AG04450 (cell line): ENCODE measurements at places on chromosomes 4 and X.

DNA sequence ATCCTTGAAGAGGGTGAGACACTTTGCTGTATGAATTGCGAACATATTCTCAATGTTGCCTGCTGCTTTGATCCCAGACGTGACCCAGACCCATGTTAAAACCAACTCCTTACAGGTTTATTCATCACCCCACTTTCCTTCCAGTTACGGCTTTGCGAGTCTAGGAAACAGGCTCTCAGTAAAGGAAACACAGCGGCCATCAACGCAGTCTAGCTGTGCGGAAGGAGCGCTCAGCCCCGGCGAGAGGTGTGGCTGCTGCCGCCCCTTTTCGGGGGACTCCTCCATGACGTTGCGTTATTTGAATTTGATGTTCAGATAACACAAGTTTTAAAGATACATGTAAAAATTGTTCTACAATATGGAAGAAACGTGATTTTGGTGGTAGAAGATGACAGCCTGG is 206.4 kb upstream of the FAT1 start:
- no peak for DNase-seq

GRCh38 chrX:74251006-74251930 is 52.7 kb upstream of the ZCCHC13 start:
- peak; percentile 38 for DNase-seq

DNA sequence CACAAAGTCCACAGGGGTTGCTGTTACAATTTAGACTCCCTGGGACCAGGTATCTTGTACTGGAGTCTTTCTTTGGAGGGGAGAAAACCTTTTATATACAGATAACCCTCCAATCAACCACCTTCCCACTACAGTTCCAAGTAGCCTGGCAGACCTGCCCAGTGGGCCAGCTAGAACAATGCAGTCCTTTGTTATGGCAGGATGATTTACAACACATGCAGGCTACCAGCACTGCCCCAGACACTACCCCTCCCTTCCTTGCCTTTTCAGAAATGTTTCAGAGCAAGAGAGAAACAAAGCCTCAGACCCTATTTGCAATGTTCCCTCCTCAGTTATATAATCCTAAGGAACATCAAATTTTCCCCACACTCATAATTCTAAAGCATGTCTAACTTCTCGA is 11.1 kb downstream of the RASL11B start:
- no peak for DNase-seq

- DNase-seq, result peak; percentile 6
Measured at GRCh38 chrX:25015486-25016360, at the start of gene ARX. ARX (minus strand) TSS chrX:25015965; CDS start chrX:25015737, 228 bp downstream.

GRCh38 chrX:94662689-94663088 is 988.7 kb downstream of the FAM133A start:
- no peak for DNase-seq

GRCh38 chr4:78310007-78310739 is 241.4 kb upstream of the ANXA3 start:
- no peak for DNase-seq

GRCh38 chr4:185165605-185166063 is 22.6 kb downstream of the SLC25A4 start:
- DNase-seq, result peak; percentile 46

- DNase-seq, result no peak
Measured at GRCh38 chr4:163967263-163967662, 472.8 kb downstream of the TMA16 start.

DNA sequence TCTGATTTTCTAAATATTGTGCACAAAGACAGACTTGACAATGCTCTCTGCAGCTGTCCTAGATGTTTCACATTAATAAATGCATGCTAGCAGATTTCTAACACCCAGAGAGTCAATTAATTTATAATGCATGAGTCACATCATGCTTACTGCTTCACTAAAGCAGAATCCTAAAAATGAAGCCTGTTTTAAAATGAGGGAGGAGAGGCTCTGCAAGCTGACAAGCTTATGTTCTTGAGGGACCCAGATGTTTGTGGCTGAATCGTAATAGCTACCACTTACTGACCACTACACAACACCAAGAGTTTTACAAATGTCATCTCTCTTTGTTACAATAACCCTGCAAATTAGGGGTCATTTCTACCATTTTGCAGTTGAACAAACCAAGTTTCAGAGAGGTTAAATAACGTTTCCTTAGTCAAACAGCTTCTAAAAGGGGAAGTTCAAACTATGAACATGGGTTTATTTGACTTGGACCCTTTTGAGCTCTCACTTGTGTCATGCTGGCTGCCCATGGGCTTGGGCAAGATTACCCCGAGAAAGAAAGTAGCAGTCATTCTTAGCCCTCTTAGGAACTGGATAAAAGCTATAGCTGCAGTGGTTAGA is 262.7 kb upstream of the ETNPPL start:
- no peak for DNase-seq

GRCh38 chr4:156766846-156767245 is 204.8 kb downstream of the PDGFC start:
- no peak for DNase-seq

DNA sequence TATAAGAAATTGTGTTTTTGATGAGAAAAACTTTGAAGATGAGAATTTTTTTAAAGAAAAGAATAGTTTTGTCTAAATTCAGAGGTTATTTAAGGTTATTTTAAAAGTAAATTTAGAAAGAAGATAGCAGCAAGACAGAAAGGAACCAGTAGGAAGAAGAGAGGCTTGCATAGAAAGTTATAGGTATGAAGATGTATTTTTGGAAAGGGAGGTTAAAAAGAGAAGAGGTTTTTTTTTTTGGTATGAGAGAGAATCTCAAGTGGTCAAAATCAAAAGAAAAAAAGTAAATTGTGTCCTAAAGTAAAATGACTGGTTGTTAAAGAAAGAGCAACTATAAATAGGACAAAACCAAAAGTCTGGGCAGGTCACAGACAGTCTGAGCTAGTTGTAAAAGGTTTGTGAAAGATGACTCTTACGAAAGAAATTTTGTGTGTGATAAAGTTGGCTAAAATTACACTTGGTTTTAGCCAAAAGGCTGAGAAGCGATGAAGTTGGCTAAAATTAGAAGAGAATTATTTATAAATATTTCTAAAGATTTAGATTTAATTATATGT is 16.4 kb upstream of the EIF4E start:
- DNase-seq, result no peak

GRCh38 chr4:152165146-152165545 is 370.7 kb downstream of the FBXW7 start:
- no peak for DNase-seq

GRCh38 chrX:151384807-151385206 is 12.2 kb upstream of the VMA21 start:
- DNase-seq, result no peak

GRCh38 chrX:134670134-134670924 is 12.1 kb upstream of the PLAC1 start:
- peak; percentile 61 for DNase-seq

DNA sequence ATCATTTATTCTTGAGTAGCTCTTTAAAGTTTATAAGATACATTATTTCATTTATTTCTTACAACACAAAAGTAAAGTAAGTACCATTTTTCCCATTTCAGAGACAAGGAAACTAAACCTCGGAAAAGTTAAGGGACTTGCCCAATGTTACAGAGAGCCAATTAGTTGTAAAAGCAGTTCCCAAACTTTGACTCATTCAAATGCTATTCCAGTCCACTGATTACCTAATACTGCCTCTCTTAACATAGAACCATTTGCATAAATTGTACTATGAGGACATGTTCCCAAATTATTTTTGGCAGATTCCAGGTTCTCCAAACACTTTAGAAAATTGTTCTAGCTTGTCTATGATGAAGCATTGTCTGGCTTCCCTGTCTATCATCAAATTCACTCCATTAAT is 45.6 kb upstream of the GRIA3 start:
- no peak for DNase-seq

GRCh38 chr4:6703786-6704185 is 5.9 kb downstream of the MRFAP1L1 start:
- DNase-seq, result no peak
